SK-N-SH (cell line): ENCODE measurements at places on chromosomes 6 and 20. TPM values are rescaled to one million over a fixed set of nuclear protein-coding genes. Genes with fewer than 3 reads are reported as not detected.

The LY6G6F gene
- polyA plus RNA-seq = not detected in 2 replicates

The GINS1 gene
- 5.1 and 5.8 TPM in 2 replicates for polyA plus RNA-seq

The COX4I2 gene
- polyA plus RNA-seq = 0.21 TPM in 1 of 2 replicates, not detected in the other

The FBXO9 gene
- 61.9 and 72.9 TPM in 2 replicates for polyA plus RNA-seq

The MATN4 gene
- polyA plus RNA-seq = 0.13 and 0.16 TPM in 2 replicates

The NR2E1 gene
- polyA plus RNA-seq = not detected in 2 replicates

The BPIFA2 gene
- polyA plus RNA-seq = not detected in 2 replicates

The ENPP1 gene
- not detected in 2 replicates for polyA plus RNA-seq

The LY86 gene
- polyA plus RNA-seq = not detected in 2 replicates

The HLA-DRB1 gene
- not detected in 2 replicates for polyA plus RNA-seq

- H3K27ac ChIP-seq = no peak overlapping the region
- H3K36me3 ChIP-seq = no peaks in the 10 kb centered on the region
- H3K4me1 ChIP-seq = peaks cover 3% of the 10 kb centered on the region; the same call in 1 of the 2 replicates
- H3K27me3 ChIP-seq = no peaks in the 10 kb centered on the region
- H3K4me3 ChIP-seq = no peak overlapping the region
Measured at GRCh38 chr6:57216235-57217101, 5.6 kb downstream of the RAB23 start.

- no peaks in the 10 kb centered on the region for H3K36me3 ChIP-seq
- H3K4me3 ChIP-seq = no peak overlapping the region
- H3K27me3 ChIP-seq = no peaks in the 10 kb centered on the region
- peak overlapping the region; percentile 11; the same call in 1 of the 2 replicates for H3K27ac ChIP-seq
Measured at GRCh38 chr6:142857233-142857761, 87.7 kb downstream of the HIVEP2 start.

GRCh38 chr6:47440719-47441118, 36.9 kb upstream of the CD2AP start:
- H3K4me3 ChIP-seq = no peak overlapping the region
- no peak overlapping the region for H3K27ac ChIP-seq
- no peaks in the 10 kb centered on the region; the same call in 1 of the 2 replicates for H3K27me3 ChIP-seq
- DNase-seq = no peak
- no peaks in the 10 kb centered on the region for H3K4me1 ChIP-seq

DNA sequence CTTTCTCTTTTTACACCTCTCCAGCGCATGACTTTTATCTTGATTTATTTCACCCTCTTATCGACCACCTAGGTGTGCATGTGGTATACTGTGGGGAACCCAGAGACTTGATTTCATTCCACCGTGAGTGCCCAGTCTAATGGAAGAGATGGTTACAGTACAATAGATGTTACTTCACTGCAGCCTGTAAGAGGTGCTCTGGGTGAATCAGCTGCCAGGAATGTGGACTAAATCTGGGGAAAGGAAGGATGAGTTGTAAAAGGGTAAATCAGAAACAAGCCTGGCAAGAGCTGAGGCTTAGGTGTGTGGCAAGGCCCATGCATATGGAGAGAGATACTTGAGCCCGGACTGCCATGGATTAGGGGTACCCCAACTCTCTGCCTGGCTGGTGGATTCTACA, 7.4 kb downstream of the STK35 start:
- H3K4me3 ChIP-seq = no peak overlapping the region
- peak overlapping the region; percentile 49 for H3K27ac ChIP-seq
- peaks cover 16% of the 10 kb centered on the region for H3K4me1 ChIP-seq

GRCh38 chr6:21665392-21666200, 72.0 kb downstream of the SOX4 start:
- no peaks in the 10 kb centered on the region for H3K27me3 ChIP-seq
- no peaks in the 10 kb centered on the region; the same call in none of the 2 replicates for H3K4me1 ChIP-seq
- DNase-seq = peak; percentile 36
- H3K36me3 ChIP-seq = no peaks in the 10 kb centered on the region

- no peaks in the 10 kb centered on the region for H3K4me1 ChIP-seq
- H3K27me3 ChIP-seq = no peaks in the 10 kb centered on the region
- no peak overlapping the region for H3K27ac ChIP-seq
Measured at GRCh38 chr6:105890521-105891244, 195.5 kb upstream of the PRDM1 start.

DNA sequence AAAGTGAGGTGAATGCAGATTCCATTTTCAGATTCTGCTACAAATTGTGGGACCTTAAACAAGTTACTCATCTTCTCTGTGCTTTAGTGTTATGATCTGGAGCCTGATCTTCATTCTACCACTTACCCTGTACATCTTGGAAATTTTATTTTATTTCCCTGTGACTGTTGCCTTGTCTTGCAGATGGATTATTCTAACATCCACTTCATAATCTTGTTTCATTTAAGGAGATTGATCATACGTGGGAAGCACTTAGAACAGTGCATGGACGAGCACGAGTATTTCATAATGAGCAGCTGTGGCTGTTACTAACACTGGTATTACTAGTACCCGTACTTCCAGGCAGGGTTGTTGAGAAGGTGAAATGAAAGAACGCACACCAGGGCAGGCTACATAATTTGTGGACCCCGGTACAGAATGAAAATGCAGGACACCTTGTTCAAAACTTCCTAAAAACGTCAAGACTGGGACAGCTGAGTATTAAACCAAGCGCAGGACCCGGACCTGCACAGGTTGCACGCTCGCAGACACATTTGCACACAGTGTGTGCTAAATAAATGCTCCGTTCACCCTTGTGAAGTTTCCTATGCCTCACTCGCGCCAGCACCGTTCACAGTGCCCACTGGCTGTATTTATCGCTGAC, 535 bp upstream of the CCDC170 start:
- DNase-seq = no peak
- no peak overlapping the region for H3K27ac ChIP-seq
- H3K36me3 ChIP-seq = no peaks in the 10 kb centered on the region

DNA sequence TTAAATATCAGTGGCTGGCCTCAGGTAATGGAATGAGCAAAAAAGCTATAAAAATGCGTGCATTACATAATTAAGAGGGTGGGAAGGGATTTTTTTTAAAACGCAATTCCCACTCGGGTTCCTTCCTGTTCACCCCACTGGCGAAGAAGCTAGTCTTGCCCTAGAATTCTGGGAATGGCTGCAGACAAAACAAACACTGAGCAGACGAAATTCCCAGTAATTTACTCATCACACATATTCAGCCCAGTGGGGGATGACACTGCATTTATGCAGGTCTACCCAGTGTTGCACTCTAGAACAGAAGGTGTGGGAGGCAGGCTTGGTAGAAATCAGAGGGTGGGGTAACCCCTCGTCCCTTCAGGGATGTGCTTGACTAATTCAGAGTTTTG, 2695.0 kb upstream of the DEFB115 start:
- peak overlapping the region; percentile 55 for H3K27ac ChIP-seq
- no peak overlapping the region for H3K4me3 ChIP-seq
- H3K4me1 ChIP-seq = no peaks in the 10 kb centered on the region
- DNase-seq = no peak

DNA sequence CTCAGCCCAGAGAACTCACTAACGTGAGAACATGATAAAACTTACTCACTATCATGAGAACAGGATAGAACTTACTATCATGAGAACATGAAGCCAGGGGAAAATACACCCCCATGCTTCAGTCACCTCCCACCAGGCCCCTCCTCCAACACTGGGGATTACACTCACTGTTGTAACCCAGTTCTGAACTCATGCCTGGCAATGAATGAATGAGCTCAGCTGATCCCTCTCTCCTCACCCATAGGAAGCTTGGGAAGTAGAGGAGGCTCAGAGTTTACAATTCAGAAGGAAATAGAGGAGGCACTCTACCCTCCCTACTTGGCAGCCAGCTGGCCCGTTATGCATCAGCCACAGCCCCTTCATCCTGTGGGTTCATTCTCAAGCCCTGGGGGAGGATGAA, 102.5 kb downstream of the EYA2 start:
- no peaks in the 10 kb centered on the region; the same call in 1 of the 2 replicates for H3K27me3 ChIP-seq
- no peak for DNase-seq
- H3K36me3 ChIP-seq = no peaks in the 10 kb centered on the region
- no peaks in the 10 kb centered on the region for H3K4me1 ChIP-seq
- H3K27ac ChIP-seq = no peak overlapping the region

DNA sequence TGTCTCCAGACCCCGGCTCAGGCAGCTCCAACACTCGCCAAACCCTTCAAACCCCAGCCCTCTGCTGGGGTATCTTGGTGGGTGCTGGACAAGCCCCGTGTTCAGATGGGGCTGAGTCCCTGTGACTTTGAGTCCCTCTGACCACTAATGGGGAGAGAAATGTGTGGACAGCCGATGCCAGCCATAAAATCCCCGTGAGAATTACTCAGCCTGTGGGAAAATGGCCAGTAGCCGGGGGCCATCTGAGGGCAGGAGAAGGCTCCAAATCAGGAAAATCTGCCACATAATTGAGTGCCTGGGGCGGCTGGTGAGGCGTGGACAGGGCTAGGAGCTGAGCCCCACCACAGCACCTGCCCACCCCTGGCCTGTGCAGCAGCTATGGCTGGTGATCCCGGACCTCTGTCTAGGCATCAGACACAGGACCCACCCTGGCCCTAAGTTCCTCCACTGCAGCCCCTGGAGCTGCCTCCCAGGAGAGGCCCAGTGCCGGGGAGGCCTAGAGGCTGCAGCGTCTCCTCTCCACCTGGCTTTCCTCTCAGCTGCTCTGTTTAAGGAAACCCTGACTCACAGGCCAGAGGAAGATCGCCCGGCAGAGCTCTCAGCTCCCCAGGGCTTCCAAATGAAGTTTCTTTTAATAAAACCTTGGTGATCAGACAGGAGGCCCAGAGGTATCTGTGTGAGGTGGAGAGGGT, 53.7 kb upstream of the SLCO4A1 start:
- H3K36me3 ChIP-seq = no peaks in the 10 kb centered on the region
- H3K4me1 ChIP-seq = no peaks in the 10 kb centered on the region; the same call in 1 of the 2 replicates
- H3K4me3 ChIP-seq = no peak overlapping the region
- H3K27ac ChIP-seq = no peak overlapping the region
- H3K27me3 ChIP-seq = no peaks in the 10 kb centered on the region

GRCh38 chr6:143845033-143845432, 1.9 kb downstream of the LTV1 start:
- no peaks in the 10 kb centered on the region for H3K4me1 ChIP-seq
- DNase-seq = no peak
- H3K27ac ChIP-seq = no peak overlapping the region
- no peak overlapping the region for H3K4me3 ChIP-seq
- H3K27me3 ChIP-seq = no peaks in the 10 kb centered on the region
